Kidney epithelial cell (primary cell): ENCODE measurements at places on chromosomes 1 and 21. TPM values are rescaled to one million over a fixed set of nuclear protein-coding genes. Genes with fewer than 3 reads are reported as not detected.

ALPL gene
- 5.1 and 7.3 TPM in 2 replicates for total RNA-seq

GPR37L1 gene
- total RNA-seq: 0.04 and 0.07 TPM in 2 replicates

ZFP69B gene
- total RNA-seq: 7.9 and 8.1 TPM in 2 replicates

IFFO2 gene
- total RNA-seq: 25.3 and 26.6 TPM in 2 replicates

ADAM30 gene
- not detected in 2 replicates for total RNA-seq

TDRD5 gene
- 0.34 and 0.54 TPM in 2 replicates for total RNA-seq

ASAP3 gene
- total RNA-seq: 17.7 and 27.1 TPM in 2 replicates

NBPF11 gene
- 9.5 and 12.3 TPM in 2 replicates for total RNA-seq

RAB3GAP2 gene
- 27.5 and 33.0 TPM in 2 replicates for total RNA-seq

COL11A1 gene
- 0.38 and 0.48 TPM in 2 replicates for total RNA-seq

CD48 gene
- total RNA-seq: not detected in 2 replicates

SPRR2E gene
- total RNA-seq: not detected in 2 replicates

LAPTM5 gene
- 2.6 and 3.1 TPM in 2 replicates for total RNA-seq
